Keratinocyte (primary cell): ENCODE measurements at places on chromosomes 6 and 20.

- no peaks in the 10 kb centered on the region for H3K4me1 ChIP-seq
- H3K27me3 ChIP-seq: peaks cover 15% of the 10 kb centered on the region
- H3K36me3 ChIP-seq: no peaks in the 10 kb centered on the region
- H3K4me3 ChIP-seq: no peak overlapping the region
- DNase-seq: no peak
These were observed 301.5 kb upstream of the CDH4 start for GRCh38 chr20:60950561-60950960.

- peak overlapping the region; percentile 6 for H3K4me3 ChIP-seq
- H3K27ac ChIP-seq: peak overlapping the region; percentile 32
- peaks cover 23% of the 10 kb centered on the region for H3K4me1 ChIP-seq
- no peaks in the 10 kb centered on the region for H3K36me3 ChIP-seq
These were observed 283.4 kb downstream of the TBC1D7 start for GRCh38 chr6:13044896-13045295.

- no peak overlapping the region for H3K27ac ChIP-seq
- no peak overlapping the region for H3K4me3 ChIP-seq
- no peak for DNase-seq
These were observed 66.8 kb downstream of the LMBRD1 start for GRCh38 chr6:69729870-69730449.

GRCh38 chr6:155200012-155200411 lies 63.8 kb upstream of the CLDN20 start:
- H3K4me1 ChIP-seq: peaks cover 12% of the 10 kb centered on the region
- H3K4me3 ChIP-seq: no peak overlapping the region
- no peak for DNase-seq

- peaks cover 62% of the 10 kb centered on the region for H3K4me1 ChIP-seq
- peak; percentile 94 for DNase-seq
These were observed 6.8 kb upstream of the MRPS10 start for GRCh38 chr6:42224222-42225028.

GRCh38 chr6:127022302-127022701 lies 96.2 kb upstream of the RSPO3 start:
- no peaks in the 10 kb centered on the region for H3K27me3 ChIP-seq
- no peak overlapping the region for H3K4me3 ChIP-seq
- H3K36me3 ChIP-seq: no peaks in the 10 kb centered on the region
- no peak overlapping the region for H3K27ac ChIP-seq

DNA sequence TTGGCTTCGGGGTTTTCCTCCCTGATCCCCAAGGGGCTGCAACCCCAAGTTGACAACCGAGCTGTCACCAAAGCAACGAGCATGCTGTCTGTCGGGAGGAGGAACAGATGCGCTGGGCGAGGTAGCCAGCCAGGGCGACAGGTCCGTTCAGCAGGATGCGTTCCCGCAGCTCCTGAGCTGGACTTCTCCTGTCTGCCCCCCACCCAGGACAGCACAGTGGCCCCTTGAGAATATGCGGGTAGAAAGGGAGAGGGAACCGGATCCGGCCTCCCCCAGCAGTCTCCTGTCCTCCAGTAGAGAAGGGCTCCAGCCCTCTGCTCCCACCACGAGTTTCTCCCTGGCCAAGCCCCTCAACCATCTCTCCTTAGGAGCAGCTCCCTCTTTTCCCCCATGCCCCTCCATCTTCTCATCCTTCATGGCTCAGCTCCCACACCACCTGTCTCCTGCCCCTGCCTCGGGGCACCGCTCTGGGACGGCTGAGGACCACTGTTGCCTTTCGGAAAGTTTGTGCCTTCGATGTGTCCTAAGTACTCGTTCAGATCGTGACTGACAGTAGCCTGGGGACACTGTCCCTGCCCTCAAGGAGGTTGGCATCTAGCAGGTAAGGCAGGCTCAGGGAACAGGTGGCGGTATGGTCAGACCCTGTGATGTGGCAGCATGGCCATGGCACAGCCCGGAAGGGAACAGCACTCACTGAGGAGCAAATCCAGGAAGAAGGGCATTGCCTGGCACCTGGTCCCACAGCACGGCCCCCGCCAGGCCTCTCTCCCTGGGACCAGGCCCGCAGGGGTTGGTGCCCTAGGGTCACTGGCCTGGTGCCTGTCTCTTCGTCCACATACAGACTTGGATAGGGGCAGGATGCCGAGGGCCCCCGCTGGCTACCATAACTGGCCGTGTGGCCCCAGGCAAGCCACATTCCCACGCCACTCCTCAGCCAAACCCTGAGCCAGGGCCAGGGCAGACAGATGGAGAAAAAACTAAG lies 96.3 kb downstream of the ASXL1 start:
- peaks cover 2% of the 10 kb centered on the region for H3K36me3 ChIP-seq
- no peaks in the 10 kb centered on the region for H3K27me3 ChIP-seq
- H3K4me1 ChIP-seq: no peaks in the 10 kb centered on the region
- H3K27ac ChIP-seq: no peak overlapping the region
- no peak for DNase-seq

- no peaks in the 10 kb centered on the region for H3K27me3 ChIP-seq
- H3K4me3 ChIP-seq: no peak overlapping the region
- H3K4me1 ChIP-seq: peaks cover 24% of the 10 kb centered on the region
These were observed 278.0 kb downstream of the ESR1 start for GRCh38 chr6:152085451-152085921.

GRCh38 chr20:6696001-6696400 lies 71.5 kb upstream of the BMP2 start:
- no peak overlapping the region for H3K4me3 ChIP-seq
- no peak overlapping the region for H3K27ac ChIP-seq
- no peaks in the 10 kb centered on the region for H3K27me3 ChIP-seq
- no peaks in the 10 kb centered on the region for H3K36me3 ChIP-seq
- H3K4me1 ChIP-seq: peaks cover 21% of the 10 kb centered on the region

GRCh38 chr6:160978141-160978901 lies 13.2 kb upstream of the MAP3K4 start:
- H3K27ac ChIP-seq: no peak overlapping the region
- H3K27me3 ChIP-seq: no peaks in the 10 kb centered on the region
- H3K4me1 ChIP-seq: peaks cover 17% of the 10 kb centered on the region
- no peak for DNase-seq

DNA sequence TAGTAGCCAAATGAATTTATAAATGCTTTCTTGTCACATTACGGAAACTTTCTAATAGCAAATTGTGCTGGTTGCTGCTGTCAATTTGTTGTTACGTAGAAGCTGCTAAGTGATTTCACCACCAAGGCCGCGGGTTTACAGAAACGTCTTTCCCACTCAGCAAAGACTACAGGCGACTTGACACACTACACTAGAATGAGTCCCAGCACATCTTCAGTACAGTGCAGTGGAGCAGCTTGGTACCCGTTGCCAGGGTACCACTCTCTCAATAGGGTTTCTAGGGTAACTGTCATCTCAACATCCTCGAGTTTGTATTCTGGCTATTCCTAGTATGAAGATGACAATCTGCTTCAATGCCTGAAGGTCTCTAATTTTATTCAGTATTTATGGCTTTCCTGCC lies 22.7 kb upstream of the ZDHHC14 start:
- no peaks in the 10 kb centered on the region for H3K4me1 ChIP-seq
- peaks cover 3% of the 10 kb centered on the region for H3K27me3 ChIP-seq
- no peak overlapping the region for H3K4me3 ChIP-seq
- no peaks in the 10 kb centered on the region for H3K36me3 ChIP-seq

DNA sequence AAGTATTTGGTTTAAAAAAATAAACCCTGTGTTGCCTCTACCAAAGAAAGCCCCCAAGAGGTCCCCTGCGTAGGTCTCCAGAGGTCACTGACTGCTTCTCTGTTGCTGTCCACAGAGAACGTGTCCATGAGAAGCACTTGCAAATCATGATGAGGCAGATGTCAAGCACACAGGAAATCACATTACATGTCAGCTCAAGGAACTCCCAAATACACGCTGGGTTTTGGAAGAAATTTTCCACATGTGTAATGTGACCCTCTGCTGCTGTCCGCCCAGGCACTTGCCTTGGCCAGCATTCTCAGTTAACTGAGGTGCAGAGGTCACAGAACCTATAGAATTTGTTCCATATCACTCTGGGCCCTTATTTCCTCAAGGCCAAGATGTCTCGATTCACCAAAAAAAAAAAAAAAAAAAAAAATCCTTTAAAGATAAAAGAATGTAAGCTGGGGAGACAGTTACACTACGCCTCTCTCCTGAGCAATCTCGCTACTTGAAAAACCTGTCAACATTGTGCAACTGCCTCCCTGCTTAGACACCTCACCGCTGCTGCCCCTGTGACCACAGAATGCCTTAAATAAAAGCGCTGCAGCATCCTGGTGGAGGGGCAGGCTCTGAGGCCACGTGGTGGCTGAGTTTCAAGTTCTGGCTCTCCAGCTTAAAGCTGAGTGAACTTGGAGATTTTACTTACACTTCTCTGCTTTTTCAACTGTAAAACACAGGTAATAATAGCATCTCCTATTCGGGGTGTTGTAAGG lies 42.3 kb downstream of the SLC22A23 start:
- H3K27ac ChIP-seq: no peak overlapping the region
- H3K27me3 ChIP-seq: no peaks in the 10 kb centered on the region
- H3K4me3 ChIP-seq: no peak overlapping the region
- no peaks in the 10 kb centered on the region for H3K36me3 ChIP-seq
- peaks cover 11% of the 10 kb centered on the region for H3K4me1 ChIP-seq
- DNase-seq: no peak

DNA sequence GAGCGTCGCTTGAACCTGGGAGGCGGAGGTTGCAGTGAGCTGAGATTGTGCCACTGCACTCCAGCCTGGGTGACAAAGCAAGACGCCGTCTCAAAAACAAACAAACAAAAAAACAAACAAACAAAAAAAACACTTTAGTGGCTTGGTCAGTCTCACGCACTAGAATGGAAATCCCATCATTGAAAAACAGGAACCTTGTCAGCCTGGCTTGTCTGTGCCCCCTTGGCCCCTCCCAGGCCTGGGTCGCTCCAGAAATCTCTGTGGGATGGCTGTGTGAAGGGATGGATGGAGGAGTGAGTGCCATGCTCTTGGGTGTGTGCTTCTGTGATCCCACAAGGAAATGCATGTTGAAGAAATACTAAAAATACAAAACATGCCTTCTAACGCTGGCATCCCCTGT lies 20.9 kb upstream of the NAA20 start:
- peaks cover 40% of the 10 kb centered on the region for H3K36me3 ChIP-seq
- no peak for DNase-seq
- H3K4me1 ChIP-seq: peaks cover 43% of the 10 kb centered on the region
- H3K4me3 ChIP-seq: no peak overlapping the region

GRCh38 chr6:42210551-42210950 lies 7.1 kb downstream of the MRPS10 start:
- DNase-seq: no peak
- H3K4me3 ChIP-seq: no peak overlapping the region
- H3K27me3 ChIP-seq: no peaks in the 10 kb centered on the region
- no peak overlapping the region for H3K27ac ChIP-seq

DNA sequence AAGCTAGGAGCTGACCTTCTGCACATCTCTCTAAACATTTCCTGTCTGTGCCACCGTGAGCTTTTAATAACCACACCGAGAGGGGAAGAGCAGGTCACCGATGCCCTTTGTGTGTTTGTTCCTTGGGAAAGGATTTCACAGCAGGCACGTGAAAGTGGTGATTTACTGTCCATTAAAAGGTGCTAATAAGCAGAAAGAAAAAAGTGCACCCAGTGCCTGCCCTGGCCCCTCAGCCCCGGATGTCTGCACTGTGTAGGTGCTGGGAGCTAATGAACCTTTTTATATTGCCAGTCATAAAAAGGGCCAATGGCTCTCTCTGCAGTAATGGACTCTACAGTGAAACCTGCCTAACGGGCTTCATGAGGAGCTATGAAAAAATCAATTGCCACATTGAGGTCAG lies 312.6 kb downstream of the C6orf118 start:
- DNase-seq: no peak
- no peaks in the 10 kb centered on the region for H3K4me1 ChIP-seq
- H3K4me3 ChIP-seq: no peak overlapping the region
- no peaks in the 10 kb centered on the region for H3K36me3 ChIP-seq

- no peaks in the 10 kb centered on the region for H3K4me1 ChIP-seq
- H3K27me3 ChIP-seq: no peaks in the 10 kb centered on the region
- H3K4me3 ChIP-seq: no peak overlapping the region
- no peak overlapping the region for H3K27ac ChIP-seq
- no peak for DNase-seq
These were observed 76.4 kb downstream of the KIZ start for GRCh38 chr20:21202259-21202658.

DNA sequence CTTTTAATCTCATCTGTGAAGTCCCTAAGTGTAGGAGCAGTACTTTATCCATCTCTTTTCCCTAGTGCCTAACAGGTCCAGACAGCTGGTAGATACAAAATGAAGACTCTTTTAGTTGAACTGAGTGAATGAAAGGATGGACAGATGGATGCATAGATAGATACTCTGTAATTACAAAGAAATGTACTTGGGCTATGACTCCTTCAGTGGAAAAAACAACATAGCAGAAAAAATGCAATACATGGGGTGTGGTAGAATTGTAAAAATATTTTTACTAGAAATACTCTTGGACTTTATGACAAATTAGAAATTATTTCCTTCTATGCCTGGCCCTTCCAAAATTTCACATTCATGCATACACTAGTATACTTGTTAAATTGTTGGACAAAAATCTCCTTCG lies 29.3 kb downstream of the KCNQ5 start:
- H3K4me1 ChIP-seq: peaks cover 33% of the 10 kb centered on the region
- H3K27me3 ChIP-seq: no peaks in the 10 kb centered on the region
- H3K4me3 ChIP-seq: no peak overlapping the region
- no peak for DNase-seq

GRCh38 chr6:88807622-88808021 lies 155.8 kb downstream of the RNGTT start:
- no peak overlapping the region for H3K27ac ChIP-seq
- no peaks in the 10 kb centered on the region for H3K36me3 ChIP-seq
- no peak overlapping the region for H3K4me3 ChIP-seq
- DNase-seq: no peak
- H3K27me3 ChIP-seq: no peaks in the 10 kb centered on the region
- no peaks in the 10 kb centered on the region for H3K4me1 ChIP-seq

DNA sequence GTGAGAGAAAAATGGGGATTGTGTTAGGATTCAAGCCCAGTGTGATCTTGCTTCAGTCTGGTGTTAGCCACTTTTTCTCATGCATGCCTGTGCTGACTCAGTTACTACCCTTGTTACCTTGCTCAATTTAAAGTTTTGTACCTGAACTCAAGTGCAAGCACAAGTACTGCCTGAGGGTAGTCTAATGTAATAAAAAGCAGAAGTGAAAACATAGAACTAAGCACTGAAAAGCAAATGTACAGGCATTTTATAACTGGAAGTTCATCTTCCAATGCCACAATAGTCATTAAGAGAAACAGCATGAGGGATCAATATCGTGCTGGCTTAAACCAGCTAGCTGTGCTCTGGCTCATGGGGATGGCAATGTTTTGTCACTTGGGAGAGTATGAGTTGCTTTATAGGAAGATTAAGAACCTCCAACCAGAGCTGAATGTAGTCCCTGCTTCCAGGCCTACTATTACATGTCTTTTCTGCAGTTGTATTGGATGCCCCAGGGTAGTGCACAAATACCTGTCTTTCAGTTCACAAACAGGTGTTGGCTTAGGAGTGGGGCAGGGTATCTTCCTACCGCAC lies 48.7 kb downstream of the SLC35F1 start:
- no peak for DNase-seq
- no peak overlapping the region for H3K4me3 ChIP-seq
- no peaks in the 10 kb centered on the region for H3K4me1 ChIP-seq

GRCh38 chr6:14284969-14285590 lies 167.5 kb downstream of the CD83 start:
- no peaks in the 10 kb centered on the region for H3K27me3 ChIP-seq
- no peak overlapping the region for H3K27ac ChIP-seq
- no peak overlapping the region for H3K4me3 ChIP-seq
- H3K4me1 ChIP-seq: peaks cover 15% of the 10 kb centered on the region
